ENCODE measurements at places on chromosomes 12 and 14. TPM values are rescaled to one million over a fixed set of nuclear protein-coding genes. Genes with fewer than 3 reads are reported as not detected.

The C12orf50 gene
- 0.34 TPM for polyA plus RNA-seq

The BATF gene
- 0.56 TPM for polyA plus RNA-seq

The NPFF gene
- not detected for polyA plus RNA-seq

The FGF23 gene
- 0.19 TPM for polyA plus RNA-seq

The CLEC6A gene
- polyA plus RNA-seq: not detected

The TMEM132D gene
- polyA plus RNA-seq: 0.52 TPM

GRCh38 chr12:78050790-78051189 is 220.1 kb downstream of the NAV3 start:
- no peak for DNase-seq

- peak; percentile 93 for DNase-seq
Measured at GRCh38 chr12:94707892-94708291, 57.5 kb upstream of the TMCC3 start.

DNA sequence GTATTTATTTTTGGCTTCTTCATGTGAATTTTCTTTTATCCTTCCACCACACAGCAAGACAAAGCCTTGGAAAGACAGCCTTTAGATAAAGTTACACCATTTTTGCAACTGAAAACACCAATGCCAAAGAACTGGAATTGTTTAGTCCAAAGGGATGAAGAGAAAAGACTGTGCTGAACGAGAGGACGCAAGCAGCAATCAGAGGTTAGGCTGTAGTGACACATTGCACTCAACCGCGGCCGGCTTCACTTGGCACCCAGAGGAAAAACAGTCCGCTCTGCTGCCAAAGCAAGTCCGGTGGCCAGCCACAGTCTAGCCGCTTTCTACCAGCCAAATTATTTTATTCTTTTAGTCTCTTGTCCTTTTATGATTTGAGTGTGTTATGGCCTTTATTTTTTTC is 49.1 kb upstream of the KCNJ8 start:
- DNase-seq: no peak

GRCh38 chr12:47267571-47267970 is 187.8 kb upstream of the AMIGO2 start:
- DNase-seq: no peak

- DNase-seq: no peak
Measured at GRCh38 chr14:76019676-76020075, 34.1 kb downstream of the IFT43 start.

GRCh38 chr12:51938726-51939125 is 12.8 kb upstream of the ACVR1B start:
- DNase-seq: no peak

DNA sequence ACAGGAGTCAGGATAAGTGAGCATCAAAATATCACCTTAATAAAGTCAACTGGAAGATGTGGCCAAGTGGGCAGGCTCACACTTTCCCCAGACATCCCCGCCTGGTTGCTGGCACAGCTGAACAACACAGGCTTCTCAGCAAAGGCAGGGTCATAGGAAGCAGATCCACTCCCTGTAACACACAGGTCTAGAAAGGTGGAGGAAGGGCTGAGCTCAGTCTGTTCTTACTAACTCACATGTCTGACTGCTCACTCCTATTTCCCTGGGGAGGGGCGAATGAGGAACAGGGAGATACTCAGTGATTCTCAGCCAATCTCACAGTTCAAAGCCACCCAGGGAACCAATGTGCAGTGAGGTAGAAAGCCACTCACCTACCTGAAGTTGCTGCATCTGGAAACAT is 45.0 kb upstream of the AMN1 start:
- no peak for DNase-seq

- DNase-seq: no peak
Measured at GRCh38 chr12:120231316-120232011, 30.6 kb upstream of the RPLP0 start.

DNA sequence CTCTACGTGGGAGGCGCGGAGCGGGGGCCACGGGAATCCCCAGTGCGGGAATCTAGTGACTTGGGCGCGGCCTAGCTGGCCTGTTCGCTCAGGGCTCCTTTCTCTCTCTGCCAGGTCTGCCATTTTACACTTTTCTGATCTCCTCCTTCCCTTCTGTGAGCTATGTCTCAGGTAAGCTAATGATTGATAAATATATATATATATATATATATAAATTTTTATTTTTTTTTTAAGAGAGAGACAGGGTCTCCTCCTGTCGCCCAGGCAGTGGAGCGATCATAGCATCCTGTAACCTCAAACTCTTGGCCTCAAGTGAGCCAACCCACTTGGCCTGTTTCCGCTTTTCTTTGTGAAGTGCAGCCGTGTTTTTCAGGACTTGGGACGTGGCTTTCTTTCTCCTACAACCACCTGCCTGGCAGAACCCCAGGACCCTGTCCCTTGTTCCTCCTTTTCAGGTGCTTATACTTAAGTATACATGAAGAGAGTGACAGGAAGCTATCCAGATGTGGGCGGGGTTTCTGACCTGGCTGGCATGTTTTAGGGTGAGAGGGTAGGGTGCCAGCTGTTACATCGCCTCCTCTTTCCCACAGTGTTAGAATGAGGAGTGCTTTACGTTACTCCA is 547 bp downstream of the ZNF140 start:
- no peak for DNase-seq
